ENCODE measurements at places on chromosomes 1 and 21. TPM values are rescaled to one million over a fixed set of nuclear protein-coding genes. Genes with fewer than 3 reads are reported as not detected.
A peak's percentile ranks its signal among the peaks of the same experiment; 100 is the strongest.

DNA sequence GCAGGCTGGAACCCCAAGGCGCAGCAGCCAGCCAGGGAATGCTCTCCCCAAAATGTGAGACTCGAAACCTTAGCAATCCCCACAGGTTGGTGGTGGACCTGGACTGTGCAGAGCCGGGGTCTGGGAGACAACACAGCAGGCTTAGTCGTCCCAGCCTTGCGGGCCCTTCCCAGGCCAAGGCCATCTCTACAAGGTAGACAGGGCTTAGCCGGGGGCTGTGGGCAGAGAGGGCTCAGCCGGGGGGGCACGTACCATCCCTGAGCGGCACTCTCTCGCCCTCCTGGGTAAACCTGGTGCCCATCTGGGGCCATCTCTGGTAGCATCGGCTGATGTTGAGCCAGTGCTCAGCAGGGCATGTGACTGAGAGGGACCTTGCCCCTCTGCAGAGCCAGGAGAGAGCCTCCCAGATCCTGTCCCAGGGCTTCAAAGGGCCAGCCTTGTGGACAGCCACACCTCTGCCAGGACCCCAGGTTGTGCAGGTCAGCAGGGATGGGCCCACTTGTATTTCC is 2.2 kb upstream of the ACTRT2 start:
- DNase-seq = no peak

- DNase-seq = no peak
Measured at GRCh38 chr1:228512781-228513198, 25.6 kb downstream of the RNF187 start.

DNA sequence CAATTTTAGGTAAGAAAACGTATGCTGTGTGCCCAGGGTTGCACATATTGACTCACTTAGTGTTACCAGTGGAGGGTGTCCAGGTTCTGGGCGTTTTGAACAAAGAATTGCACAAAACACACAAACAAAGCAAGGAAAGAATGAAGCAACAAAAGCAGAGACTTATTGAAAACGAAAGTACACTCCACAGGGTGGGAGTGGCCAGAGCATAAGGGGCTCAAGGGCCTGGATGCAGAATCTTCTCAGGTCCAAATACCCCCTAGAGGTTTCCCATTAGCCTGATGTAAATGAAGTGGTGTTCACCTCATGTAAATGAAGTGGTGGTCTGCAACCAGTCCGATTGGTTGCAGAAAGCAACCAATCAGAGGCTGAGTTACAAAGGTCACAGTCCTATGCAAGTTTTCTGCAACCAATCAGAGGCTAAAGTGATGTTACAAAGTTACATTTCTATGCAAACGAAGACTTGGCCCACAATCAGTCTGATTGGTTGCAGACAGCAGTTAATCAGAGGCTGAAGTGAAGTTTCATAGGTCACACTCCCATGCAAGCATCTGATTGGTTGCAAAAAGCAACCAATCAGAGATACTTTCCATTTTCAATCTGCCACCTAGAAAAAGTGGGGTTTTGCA is 228.3 kb downstream of the ST6GALNAC3 start:
- DNase-seq = no peak

DNA sequence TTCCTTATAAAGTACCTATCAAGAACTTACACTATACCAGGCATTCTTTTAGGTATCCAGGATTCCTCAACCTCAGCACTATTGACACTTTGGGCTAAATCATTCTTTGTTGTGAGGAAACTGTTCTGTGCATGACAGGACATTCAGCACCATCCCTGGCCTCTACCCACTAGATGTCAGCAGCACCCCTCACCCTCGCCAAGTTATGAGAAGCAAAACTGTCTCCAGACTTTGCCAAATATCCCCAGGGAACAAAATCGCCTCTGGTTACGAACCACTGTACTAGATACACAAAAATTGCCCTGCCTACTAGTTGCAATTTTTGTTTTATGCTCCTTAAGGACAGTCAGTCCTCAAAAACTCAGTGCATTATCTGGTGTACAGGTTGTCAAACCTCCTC is 35.7 kb downstream of the PALMD start:
- no peak for DNase-seq

DNA sequence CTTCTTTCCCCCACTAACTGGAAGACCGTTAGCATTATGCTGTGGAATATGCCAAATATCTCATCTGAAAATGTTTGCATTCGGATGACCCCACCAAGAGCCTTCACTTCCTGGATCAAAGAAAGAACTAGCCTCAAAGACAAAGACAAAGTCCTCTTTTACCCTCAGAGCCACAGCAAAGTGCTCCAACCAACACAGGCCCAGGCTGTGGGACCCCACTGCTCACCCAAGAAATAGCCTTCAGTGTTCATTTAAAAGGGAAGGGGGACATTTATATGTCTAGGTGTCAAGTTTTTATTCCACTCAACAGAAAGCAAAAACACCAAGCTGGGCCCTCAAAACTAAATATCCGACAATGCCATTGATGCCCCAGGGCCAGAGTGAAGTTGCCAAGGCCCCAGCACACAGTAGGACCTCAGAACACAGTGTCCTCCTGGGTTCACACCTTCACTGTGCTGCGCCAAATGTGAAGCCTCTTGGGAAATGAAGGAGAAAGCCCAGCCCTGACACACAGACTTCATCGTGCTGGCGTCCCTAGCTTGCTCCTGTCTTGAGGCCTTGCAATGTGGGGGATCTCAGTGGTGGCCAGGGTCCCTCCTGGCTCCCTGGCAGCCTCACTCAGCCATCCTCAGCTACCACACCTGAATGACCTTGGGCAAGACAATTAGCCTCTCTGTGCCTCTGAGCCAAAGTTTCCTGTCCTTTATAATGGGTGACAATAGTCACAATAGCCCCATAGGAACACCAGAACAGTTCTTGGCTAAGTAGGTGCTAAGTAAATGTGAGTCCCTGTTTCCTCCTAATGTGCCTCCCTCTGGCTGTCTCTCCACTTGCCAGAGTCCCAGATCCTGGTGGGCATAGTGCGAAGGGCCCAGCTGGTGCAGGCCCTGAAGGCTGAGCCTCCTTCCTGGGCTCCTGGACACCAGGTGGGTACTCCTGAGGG is 11.3 kb downstream of the CLCNKB start:
- DNase-seq = no peak

GRCh38 chr1:206551986-206552326 is 44.6 kb downstream of the RASSF5 start:
- DNase-seq = no peak

DNA sequence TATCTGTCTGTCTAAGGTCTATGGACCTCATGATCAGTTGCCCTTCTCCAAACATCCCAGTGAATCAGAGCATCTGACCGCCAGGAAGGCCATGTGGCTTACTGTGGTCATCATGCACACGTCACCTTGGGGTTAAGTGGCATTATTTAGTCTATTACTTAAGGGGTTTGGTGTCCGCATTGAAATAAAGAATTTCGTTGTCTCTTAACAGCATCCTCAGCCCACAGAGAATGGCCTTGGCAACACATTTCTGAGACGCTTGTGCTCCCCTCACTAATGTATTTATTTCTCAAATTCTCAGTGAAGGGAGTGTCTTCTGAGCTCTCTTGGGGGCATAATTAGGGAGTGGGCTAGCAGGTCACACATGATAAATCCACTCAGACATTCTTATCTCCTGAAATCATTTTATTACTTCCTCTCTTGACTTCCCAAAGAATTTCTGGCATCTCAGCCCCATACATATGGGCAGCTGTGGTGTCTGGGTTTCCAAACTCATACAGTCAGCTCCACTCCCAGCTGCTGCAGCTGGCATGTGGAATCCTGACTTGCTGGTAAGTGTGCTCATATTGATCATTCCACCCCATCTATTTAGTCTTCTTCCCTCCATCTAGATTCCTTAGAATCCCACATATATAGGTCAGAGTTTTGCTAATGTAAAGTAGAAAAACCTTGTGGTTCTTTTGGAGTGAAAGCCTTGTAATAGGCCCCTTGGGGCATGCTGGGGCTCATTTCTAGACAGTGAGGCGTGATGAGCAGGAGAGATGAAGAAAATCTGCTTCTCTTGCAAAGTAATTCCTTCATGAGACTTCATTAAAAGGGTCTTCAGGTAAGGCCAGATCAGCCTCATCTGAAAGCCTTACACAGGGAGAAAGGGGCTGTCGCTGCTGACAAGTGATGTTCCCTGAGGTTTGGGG is 110.5 kb downstream of the HHAT start:
- DNase-seq = no peak

DNA sequence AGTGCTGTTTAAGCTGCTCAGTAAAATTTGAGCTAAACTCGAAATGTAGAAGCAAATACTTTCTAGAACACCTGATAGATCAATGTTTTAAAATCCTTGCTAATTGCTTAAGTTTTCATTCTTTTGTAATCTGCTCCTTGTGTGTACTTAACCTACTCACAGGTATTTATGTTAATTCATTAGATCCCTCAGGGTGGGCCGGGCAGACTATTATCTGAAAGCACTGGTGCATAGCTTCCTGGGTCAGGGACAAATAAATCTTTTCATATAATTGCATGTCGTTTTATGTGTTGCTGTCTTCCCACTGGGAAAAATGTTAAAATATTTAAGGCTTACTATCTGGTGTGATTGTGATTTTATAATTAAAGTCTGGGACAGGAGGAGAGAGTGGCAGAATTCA is 440.5 kb downstream of the SMYD3 start:
- DNase-seq = no peak

DNA sequence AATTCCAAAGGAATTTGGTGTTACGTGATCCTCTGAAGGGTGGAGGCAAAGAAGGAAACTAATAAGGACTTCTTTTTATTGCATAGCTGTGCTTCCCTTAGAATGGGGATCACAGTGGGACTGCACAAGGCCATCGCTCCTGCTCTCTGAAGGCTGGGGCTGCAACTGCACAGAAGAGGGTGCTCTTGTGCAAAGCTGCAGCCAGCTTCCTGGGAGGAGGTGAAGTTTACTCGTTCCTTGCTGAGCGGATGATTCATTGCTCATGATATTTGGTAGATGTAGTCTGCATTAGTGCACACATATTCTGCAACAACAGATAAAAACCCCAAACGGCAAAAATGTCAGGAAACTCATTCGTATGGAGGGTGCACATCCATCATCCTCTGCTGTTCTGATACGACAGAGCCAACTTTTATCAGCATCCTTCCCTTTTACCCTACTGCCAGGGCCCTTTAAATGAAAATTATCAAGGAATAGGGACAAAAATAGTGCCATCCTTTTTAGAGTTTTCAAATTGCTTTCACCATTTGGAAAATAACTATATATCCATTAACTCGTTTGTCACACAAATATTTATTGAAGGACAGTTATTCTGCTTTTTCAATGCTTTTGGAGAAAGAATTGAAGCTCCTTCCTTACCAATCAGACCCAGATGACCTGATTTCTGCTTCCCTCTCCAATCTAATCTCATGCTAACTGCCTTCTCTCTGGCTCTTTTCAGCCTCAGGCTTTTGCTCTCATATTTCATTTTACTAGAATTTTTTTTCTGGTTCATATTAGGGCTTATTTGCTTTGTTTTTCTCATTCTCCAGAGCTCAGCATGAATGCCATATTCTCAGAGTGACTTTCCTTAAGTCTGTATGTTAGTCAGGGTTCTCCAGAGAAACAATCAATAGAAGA is 263.6 kb downstream of the DUSP10 start:
- peak; percentile 25 for DNase-seq

DNA sequence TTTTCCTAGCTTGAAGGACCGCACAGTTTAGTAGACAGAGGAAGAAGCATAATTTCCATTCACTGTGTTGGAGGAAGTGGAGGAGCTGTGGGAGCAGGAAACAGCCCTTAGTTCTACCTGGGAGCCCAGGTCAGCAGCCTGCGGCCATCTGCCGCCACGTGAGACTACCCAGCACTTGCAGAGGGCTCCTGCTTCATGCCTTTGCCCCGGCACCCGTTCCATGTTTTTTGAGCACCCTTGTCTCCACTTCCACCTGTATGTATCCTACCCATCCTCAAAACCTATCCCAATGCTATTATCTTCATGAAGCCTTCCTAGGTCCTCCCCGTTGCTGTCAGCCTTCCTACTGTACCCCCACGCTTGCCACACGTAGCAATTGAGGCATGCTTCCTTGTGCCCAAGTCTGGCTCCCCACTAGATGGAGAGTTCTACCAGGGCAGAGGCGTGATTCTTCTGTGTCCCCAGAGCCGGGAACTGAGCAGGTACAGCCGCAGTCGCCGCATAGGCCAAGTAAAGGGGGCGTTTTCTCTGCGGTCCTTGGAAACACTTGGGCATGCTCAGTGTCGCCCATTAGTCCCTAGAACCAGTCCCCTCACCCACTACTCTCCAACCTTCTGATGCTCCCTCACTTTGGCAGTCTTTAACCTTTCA is 1.9 kb downstream of the SLC6A9 start:
- no peak for DNase-seq

DNA sequence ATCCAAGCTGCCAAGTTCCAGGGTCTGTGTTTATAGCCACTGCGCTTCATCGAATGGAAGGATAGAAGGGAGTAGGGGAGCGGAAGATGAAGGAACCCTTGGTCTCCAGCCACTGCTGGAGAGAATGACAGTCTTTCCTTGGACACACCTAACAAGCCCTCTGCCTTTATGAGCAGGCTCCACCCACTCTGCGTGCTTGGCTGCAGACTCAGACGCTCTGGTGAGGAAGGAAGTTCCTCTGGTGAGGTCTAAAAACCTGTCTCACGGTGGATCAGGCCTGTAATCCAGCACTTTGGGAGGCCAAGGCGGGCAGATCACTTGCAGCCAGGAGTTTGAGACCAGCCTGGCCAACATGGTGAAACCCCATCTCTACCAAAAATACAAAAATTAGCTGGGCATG is 55.4 kb downstream of the MATN1 start:
- no peak for DNase-seq

- DNase-seq = no peak
Measured at GRCh38 chr1:169363046-169363730, 4.4 kb downstream of the NME7 start.

- no peak for DNase-seq
Measured at GRCh38 chr21:36661511-36662309, 37.2 kb upstream of the SIM2 start.

- no peak for DNase-seq
Measured at GRCh38 chr1:32709075-32709474, 6.5 kb upstream of the SYNC start.

- peak; percentile 77 for DNase-seq
Measured at GRCh38 chr1:38029081-38029681, 16.6 kb downstream of the UTP11 start.

GRCh38 chr1:81179242-81179641 is 621.5 kb upstream of the ADGRL2 start:
- no peak for DNase-seq

The FAM151A gene
- not detected for total RNA-seq

The TSPAN2 gene
- 13.0 TPM for total RNA-seq

The SPRR2E gene
- total RNA-seq = not detected

The RNF207 gene
- total RNA-seq = 3.9 TPM

The ACTN2 gene
- total RNA-seq = 4.1 TPM

The EXOC8 gene
- 9.4 TPM for total RNA-seq

The PLA2G2F gene
- not detected for total RNA-seq

The LCE3E gene
- not detected for total RNA-seq

The ADAMTS1 gene
- total RNA-seq = 19.6 TPM

The C1QC gene
- not detected for total RNA-seq

The TDRD5 gene
- 1.3 TPM for total RNA-seq

The BLACAT1 gene
- 3.8 TPM for total RNA-seq

The CRABP2 gene
- 119 TPM for total RNA-seq

Measured in H1 (cell line).